Panc1 (cell line): ENCODE measurements at places on chromosomes 4 and X. TPM values are rescaled to one million over a fixed set of nuclear protein-coding genes. Genes with fewer than 3 reads are reported as not detected.

Gene CASP6
- total RNA-seq, result 15.2 TPM

Gene CITED1
- total RNA-seq, result 0.36 TPM

Gene MAGEB1
- total RNA-seq, result not detected

Gene ARX
- 0.15 TPM for total RNA-seq

Gene PTTG2
- total RNA-seq, result not detected

Gene PLXNB3
- 14.3 TPM for total RNA-seq

Gene PRPS2
- total RNA-seq, result 28.4 TPM

Gene STPG2
- not detected for total RNA-seq

Gene CXCL6
- total RNA-seq, result 0.33 TPM

Gene SSX4B
- total RNA-seq, result 0.15 TPM

Gene EGFL6
- total RNA-seq, result not detected

Gene CXCL11
- not detected for total RNA-seq

Gene SLC9B2
- total RNA-seq, result 14.6 TPM

Gene NUP62CL
- total RNA-seq, result 1.1 TPM

Gene FRAS1
- total RNA-seq, result 0.23 TPM

Gene SORCS2
- total RNA-seq, result 0.15 TPM

Gene SERPINA7
- 0.15 TPM for total RNA-seq

Gene TLR1
- 0.41 TPM for total RNA-seq

Gene HOPX
- not detected for total RNA-seq

Gene TMEM271
- total RNA-seq, result not detected

Gene MFSD8
- total RNA-seq, result 15.1 TPM

Gene NEUROG2
- not detected for total RNA-seq

Gene GALNTL6
- total RNA-seq, result not detected

DNA sequence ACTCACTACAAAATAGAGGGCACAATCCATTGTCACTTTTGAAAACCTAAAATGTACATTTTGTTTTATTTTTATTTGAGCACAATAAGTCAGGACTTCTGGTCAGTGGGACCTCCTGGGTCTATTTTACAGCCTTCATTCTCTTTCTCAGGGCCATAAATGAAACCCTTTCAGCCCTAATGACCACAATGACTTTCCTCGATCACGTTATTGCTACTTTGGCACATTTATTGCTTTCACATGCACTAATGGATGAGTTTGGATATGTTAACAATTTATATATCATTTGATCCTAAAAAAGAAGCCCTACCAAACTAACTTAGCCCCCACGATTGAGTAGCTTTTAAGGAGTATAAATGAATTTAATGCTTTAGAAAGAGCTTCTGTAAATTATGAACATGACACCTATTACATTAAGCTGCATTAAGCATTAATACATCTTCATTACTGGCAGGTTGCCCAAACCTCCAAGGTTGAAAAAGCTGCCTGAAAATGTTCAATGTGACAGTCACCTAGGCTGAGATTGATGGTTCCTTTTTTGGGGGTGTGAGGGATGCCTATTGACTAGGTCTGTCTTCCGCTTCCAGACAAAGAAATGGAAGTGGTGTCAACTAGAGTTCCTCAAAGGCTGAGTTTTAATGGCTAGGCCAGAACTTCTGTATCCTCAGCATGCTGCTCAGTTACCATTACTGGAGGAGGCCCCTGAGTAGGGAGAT, 296.4 kb downstream of the GPAT3 start:
- no peak for DNase-seq

- DNase-seq, result no peak
Observed at GRCh38 chrX:30607155-30607554, 29.6 kb upstream of the TASL start.

GRCh38 chr4:78625073-78625472, 73.5 kb downstream of the ANXA3 start:
- no peak for DNase-seq

DNA sequence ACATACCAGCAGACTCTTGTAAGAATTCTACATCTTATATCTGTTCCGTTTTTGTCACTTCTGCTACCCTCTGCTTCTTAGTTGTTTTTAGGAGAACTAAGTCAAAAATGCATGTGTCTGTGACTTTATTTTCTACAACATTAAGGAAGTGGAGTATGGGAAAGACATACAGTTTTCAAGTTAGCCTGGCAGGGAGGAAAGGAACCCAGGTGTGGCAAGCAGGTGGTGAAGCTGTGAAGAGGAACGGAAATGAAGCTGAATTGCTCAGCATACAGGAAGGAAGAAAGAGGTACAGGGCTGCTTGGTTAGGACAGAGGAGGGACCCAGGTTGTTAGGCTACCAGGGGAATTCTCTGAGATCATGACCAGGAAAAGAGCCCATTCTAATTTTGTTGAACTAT, 9.4 kb downstream of the GPRIN3 start:
- DNase-seq, result no peak

DNA sequence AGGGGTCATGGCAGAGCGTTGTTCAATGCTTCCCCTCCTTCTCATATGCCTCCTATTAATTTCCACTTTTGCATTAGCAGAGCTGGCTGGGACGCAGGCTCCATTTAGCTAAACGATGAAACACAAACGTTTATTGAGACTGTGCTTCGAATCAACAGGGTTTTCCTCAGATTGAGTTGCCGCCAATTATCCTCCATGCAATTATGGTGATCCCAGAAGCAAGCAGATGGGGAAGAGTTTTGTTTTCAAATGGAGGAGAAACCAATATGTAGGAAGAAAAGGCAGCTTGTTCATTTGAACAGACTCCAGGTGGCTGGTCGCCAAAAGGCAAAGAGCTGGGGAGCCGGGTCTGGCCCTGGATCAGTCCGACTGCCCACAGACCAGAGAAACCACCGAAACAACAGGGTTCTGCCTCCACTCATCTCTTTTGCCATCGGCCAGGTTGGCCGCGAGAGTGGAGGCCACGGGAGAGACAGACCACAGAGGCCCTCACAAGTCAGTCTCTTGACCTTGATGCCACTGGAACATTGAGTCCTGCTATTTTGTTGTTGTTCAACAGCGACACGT, 184.8 kb downstream of the GBA3 start:
- no peak for DNase-seq

- no peak for DNase-seq
Observed at GRCh38 chr4:189779281-189779980, 161.2 kb upstream of the FRG1 start.

- DNase-seq, result no peak
Observed at GRCh38 chrX:97326456-97326855, 442.7 kb downstream of the RPA4 start.

- DNase-seq, result no peak
Observed at GRCh38 chrX:120825146-120825545, 50.5 kb downstream of the CT47B1 start.

- DNase-seq, result no peak
Observed at GRCh38 chrX:39487166-39487968, 610.4 kb downstream of the BCOR start.

DNA sequence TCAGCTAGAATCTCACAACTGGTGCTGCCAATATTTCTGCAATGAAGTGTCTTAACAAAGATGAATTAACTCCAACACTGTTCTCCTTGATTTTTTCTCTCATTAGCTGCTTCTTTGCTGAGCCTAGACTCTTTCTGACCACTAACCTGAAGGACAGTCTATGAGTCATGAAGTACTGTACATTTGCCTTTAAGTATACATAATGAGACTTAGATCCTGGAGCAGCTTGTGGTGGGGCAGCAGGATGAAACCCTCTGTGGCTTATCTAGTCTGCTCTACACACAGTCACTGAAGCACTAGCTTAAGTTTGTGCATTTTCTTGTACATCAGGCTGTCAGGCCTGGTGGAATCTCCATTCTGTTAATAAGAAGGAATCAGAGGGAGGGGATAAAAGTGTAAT, 307.4 kb upstream of the SMIM31 start:
- DNase-seq, result no peak

DNA sequence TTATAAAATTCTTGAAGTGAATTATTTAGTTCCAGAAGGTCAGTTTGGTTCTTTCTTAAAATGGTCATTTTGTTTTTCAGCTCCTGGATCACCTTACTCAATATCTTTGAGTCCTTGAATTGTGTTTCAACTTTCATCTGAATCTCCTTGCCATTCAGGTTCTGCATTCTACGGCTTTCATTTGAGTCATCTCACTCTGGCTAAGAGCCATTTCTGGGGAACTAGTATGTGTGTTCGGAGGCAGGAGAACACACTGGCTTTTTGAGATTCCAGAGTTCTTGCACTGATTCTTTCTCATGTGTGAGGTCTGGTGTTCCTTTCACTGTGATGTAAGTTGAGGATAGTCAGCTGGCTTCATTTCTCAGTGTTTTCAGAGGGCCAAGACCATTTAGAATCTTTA, 708.4 kb upstream of the FRG1 start:
- no peak for DNase-seq

- no peak for DNase-seq
Observed at GRCh38 chrX:63932006-63932405, 147.0 kb upstream of the ARHGEF9 start.

GRCh38 chr4:145709843-145710242, 29.9 kb downstream of the C4orf51 start:
- no peak for DNase-seq

DNA sequence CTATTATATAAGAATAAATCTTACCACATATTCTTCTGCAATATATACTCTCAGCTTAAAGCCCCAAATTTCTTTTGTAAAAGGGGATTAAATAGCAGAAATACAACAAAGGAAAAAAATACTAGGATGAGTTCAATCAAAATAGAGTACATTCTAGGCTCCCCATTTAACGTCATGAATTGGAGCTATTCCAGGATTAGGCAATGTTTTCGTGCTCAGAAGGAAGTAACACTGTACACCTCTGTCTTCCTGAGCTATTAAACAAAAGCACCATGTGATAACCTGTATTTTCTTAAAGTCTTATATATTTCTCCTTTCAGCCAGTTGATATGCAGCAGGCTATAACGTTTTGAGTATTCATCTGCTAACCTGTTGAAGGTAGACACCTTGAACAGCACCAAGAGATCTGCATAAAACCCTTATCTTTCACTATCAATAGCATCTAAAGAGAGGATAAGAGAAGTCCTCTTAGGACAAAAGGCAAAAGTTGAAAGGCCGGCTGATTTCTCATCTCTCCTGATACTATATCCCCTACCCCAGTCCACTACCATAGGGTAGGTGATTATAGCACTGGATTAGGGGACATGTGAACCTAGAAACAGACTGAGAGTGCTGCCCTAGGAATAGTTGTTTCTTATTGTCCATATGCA, 31.5 kb downstream of the TEC start:
- no peak for DNase-seq

DNA sequence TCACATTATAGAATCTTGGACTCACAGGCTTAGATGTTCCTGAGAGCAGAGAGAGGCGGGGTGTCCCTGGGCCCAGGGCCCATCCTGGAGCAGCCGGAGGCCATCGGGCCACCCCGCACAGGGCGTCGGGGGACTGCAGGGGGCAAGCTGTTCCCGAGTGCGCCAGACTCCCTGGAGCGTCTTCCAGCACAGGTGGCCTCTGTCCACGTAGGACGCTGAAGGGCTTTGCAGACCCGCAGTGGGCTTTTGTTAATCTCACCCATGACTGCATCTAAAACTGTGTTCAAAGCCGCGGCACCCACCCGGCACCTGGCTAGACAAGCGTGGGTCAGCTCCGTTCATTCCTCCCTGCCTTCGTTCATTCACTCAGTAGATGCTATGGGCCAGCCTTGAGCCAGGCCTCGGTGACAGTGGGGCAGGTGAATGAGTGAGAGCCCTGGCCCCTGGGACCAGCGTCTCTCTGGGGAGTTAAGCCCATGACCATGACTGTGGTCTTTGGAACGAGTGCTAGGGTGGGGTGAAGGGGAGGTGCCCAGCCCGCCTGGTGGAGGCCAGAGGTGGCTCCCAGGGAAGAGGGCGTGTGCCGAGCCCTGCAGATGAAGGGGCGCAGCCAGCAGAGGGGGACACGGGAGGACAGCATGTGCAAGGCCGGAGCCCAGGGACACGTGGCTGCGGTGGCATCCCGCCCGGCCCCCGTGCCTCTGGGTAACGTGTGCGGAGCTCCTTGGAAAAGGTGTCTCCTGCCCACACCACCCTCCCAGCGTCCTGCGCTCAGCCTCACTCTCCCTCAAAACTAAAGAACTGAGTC, 98.3 kb downstream of the HMX1 start:
- no peak for DNase-seq

- no peak for DNase-seq
Observed at GRCh38 chr4:121861426-121861825, 8.8 kb downstream of the BBS7 start.

DNA sequence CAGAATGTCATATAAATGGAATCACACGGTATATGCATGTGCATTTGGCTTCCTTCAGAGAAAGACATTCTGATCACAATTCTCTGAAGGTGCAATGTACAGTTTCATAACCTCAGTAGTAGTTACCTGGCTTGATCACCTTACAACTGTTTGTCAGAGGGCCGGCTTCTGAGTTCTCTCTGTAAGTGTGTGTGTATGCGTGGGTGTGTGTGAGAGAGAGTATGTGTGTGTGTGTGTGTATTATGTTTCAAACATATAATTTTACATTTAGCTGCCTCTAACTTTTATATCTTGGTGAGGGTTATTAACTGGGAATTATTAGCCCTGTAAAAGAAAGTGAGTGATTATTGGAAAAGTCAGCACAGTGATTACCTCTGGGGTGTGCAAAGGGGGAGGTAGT, 8.0 kb upstream of the LOC101059915 start:
- DNase-seq, result no peak

GRCh38 chr4:20367446-20367845, 115.7 kb downstream of the SLIT2 start:
- no peak for DNase-seq

GRCh38 chrX:109709129-109709631, 23.9 kb downstream of the ACSL4 start:
- DNase-seq, result no peak

DNA sequence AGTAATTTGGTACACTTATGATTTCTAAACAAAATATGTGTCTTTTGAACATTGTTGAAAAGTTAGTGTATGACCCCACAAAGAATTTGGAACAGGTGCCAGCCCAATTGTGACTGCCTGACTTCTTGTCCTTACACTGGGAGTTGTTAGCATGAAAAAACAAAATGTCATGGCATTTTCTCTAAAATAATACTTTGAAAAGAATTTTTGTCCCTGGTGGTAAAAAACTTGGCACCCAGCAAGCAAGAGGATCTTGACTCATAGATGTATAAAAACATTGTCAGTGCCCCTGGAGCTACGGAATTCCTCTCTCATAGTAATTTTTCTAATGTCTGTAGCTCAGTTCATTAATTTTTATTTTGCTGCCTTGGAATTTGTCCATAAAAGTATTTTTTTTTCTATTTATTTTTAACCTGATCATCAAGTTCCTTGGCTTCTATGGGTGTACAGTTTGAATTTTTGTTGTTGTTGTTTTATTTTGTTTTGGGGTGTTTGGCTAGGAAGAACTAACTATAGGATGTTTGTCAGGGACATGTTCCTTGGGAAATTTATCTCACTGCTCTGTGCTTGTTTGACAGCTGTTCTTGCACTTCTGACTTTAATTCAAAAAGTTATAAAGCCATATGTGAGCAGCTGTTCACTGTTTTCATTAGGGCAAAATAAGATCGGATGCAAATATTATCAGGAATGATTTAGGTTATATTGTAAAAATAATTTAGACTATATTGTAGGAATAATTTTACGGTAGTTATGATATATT, 95.4 kb upstream of the NUDT6 start:
- DNase-seq, result no peak

- no peak for DNase-seq
Observed at GRCh38 chr4:145083891-145084605, 13.9 kb downstream of the ANAPC10 start.

GRCh38 chrX:129791961-129792570, 12.3 kb downstream of the SASH3 start:
- DNase-seq, result no peak

GRCh38 chr4:8278421-8279287, 9.1 kb downstream of the HTRA3 start:
- no peak for DNase-seq
